ENCODE measurements at places on chromosomes 1 and 21.

DNA sequence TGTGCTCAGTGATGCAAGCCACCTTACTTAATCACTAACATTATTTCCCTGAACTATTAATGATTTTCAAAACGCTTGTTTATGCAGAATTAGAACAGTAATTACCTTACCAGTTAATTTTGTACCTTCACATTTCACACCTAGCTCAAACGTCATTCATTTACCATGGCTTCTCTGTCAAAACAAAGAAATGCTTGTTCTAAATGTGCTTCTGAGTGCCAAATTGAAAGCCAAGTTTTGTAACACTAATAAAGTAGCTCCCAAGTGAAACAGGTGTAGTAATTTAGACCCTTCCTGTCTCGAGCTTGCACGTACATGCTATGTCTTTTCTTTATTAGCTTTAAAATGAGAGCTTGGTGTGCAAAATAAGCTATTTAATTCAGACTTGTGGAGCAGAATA lies 533.7 kb upstream of the PKN2 start:
- DNase-seq = no peak

DNA sequence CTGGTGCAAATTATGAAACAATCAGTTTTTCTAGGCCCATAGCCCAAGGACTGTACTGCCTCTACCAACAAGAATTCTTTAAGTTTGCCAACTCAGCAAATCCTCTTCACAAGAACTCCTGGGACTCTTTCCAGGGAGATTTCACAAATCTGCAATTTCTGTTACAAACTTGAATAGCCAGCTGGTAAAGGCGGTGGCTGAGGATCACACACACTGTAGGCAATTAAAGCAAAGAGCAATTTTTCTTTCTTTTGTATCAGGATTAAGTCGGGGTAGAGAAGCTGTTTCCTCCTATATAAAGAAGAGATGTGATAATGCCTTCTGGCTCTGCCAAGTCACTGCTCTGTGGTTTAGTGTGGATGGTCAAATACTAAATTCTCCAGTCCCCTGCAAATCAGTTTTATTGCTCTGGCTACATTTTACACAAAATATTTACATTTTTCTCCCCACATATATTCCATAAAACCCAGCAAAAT lies 1.7 kb downstream of the ALDH9A1 start:
- no peak for DNase-seq

GRCh38 chr1:87437663-87438295 lies 109.1 kb downstream of the LMO4 start:
- no peak for DNase-seq

DNA sequence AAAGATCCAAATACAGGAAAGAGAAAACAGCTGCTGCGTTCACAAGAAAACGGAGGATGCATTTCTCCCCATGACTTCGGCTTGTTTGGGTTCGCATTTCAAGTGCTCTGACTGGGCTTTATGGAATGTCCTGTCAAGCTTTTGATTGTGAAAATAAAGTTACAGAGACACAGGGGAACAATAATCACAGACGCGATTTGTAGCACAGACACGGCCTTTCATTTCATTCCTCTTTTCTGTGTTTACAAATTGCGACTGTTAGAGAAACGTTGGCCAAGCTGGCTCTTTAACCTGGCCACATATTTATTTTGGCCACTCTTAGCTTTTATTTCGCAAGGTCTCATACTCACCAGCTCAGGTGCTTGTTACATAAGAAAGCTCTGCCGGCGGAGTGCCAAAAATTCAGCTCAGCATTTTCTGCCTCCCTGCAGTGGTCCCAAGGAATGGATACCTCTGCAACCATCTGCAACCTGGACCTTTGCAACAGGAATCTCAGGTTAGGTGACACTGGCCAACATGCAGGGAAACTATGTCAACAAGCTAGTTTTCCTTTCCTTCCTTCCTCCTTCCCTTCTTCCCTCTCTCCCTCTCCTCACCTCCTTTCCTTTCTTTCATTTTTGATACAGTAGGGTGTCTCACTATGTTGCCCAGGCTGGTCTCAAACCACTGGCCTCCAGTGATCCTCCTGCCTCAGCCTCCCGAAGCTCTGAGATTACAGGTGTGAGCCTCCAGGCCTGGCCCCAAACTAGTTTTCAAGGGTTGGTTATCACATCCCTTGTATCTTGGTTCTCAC lies 58.2 kb upstream of the SLC45A1 start:
- DNase-seq = no peak

DNA sequence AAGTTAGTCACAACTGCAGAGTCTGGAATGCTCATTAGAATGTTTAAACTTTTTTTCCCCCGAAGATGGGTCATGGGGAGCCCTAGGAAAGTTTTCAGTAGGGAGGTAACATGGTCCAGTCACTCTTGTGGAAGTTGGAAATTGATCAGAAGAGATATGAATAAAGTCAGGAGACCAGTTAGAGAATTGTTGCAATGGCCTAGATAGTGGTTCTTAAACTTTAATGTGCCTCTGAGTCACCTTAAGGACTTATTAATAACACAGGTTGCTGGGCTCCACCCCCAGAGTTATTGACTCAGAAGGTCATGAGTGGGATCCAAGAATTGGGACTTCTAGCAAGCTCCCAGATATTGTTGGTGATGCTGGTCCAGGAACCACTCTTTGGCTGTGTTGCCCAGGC lies 3.2 kb upstream of the TFAP2E start:
- DNase-seq = no peak

DNA sequence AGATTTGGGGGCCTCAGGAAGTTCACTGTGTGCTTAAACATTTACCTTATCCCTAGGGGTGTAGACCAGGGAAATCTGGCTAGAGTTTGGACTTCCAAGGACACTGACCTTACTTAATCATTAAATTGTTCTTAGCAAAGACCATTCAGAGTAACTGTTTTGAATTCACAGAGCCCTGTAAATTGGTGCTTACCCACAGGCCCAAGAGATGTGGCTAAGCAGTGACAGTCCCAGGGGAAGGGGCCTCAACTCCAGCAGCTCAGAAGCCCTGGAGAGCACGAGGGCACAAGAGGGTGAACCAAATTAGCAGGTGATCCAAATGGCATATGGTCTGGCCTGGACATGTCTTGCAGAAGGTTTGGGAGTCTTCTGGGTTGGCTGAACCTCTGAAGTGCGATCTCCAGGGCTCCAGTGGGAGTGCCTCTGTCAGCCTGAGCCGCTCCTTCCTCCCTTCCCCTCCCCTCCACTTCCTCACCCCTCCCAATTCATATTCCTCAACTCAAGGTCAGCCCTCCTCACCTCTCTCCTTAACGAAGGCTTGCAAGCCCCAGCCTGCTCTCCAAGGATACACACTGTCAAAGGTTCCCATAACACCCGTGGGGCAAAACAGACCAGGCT lies 4.3 kb downstream of the PAQR7 start:
- peak; percentile 14 for DNase-seq

DNA sequence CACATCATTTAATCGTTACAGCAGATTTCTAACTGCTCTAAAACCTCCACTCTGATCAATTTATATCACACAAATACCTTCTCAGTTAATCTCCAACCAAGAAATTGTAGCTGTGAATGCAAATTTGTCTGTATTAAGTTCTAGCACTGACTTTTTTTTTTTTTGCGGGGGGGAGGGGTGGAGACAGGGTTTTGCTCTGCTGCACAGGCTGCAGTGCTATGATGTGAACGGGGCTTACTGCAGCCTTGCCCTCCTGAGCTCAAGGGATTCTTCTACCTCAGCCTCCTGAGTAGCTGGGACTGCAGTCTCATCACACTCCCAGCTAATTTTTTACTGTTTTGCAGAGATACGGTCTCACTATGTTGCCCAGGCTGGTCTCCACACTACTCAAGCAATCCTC lies 163.6 kb downstream of the RERE start:
- DNase-seq = no peak

DNA sequence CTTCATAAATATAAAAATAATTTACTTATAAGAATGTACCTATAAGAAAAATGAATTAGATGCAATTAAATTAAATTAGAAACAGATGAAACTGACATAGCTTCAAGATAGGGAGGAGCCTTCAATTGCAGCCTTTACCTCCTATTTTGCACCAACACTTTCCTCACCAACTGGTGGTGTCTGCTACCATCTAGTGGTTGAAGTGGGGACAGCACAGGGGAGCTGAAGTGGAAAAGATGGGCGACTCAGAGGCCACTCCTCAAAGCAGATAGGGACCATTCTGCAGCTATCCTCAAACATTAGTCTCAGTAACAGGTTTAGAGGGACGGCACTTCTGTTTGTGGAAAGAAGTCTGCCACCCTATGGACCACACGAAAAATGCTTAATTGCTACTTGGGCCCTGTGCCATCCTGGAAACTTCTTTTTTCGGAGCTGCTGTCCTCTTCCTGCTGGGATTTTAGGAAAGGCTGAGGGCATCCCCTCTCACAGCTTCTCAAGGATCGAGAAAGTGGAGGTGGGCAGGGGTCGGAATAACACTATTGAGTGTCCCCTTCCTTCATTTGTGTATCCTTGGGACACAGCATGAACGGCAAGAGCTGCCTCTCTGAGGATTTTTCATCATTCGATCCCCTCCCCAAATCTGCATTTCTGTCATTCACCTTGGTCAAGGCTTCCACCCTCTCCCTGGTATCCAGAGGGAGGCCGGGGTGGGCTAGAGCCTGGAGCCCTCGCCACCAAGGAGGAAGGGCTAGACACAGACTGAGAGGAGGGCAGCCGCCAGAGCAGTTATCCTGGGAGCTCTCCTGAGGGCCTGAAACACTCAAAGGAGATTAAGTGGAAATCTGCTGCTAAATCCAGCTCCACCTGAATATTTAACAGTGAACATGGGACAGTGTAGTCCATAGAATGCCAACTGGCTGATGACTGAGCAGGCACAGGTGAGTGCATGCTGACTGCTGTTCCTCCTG lies 9.6 kb downstream of the PROK1 start:
- DNase-seq = peak; percentile 87

GRCh38 chr1:206836111-206836510 lies 29.3 kb upstream of the IL20 start:
- no peak for DNase-seq

DNA sequence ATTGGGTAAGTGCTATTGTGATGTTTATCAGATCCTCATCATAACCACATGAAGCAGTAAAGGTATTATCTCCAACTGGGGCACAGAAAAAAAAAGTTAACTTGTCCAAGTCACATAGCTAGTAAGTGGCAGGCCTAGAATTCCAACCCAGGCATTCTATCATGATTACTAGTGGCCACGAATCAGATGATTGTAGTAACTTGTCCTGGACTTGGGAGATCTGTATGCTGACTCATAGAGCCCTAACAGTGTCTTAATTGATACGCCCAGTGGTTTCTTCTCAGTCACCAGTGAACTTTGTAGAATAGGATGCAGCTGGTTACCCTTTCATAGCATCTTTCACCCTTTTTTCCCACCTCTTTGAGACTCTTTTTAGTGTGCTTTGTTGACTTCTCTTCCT lies 91.1 kb upstream of the UBE2U start:
- DNase-seq = no peak

GRCh38 chr1:98975113-98975512 lies 29.5 kb downstream of the PLPPR5 start:
- DNase-seq = no peak

DNA sequence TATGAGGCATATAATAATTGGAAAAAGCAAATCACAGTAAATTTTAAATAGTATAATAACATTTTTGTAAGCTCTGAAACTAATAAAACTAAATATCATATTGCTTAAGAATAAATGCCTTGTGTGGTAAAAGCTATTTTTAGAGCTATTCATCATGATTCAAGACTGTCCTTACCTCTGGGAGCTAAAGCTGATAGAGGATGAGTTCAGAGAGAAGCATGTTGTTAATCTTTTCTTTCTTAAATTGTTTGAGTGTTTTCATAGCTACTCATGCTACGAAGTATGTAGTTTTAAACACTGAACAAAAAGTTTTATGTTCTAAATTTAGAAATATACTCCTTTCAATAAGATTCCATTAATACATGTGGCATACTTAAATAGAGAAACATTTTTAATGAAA lies 30.5 kb downstream of the IFI16 start:
- no peak for DNase-seq

DNA sequence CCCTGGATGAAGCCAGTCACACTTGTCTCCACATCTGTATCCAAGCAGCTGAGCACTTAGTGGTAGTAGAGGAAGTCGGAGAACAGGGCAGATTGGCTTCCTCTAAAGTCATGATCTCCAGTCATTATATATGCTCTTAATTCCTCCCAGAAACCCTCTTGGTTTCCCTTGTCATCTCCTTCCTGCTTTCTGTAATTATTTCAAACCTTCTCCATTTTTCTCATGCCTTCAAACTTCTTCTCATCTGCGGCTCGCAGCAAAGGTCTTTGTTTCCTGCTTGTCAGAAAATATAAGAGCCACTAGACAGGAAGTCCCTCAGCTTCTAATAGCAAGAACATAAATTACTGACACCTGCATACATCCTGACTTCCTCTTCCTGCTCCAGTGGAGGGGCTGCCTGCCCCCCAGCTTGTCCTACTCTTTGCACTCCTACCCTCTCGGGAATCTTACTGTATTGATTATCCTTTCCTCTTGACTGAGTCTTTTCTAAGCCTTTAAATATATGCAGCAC lies 124.6 kb upstream of the NGF start:
- no peak for DNase-seq

DNA sequence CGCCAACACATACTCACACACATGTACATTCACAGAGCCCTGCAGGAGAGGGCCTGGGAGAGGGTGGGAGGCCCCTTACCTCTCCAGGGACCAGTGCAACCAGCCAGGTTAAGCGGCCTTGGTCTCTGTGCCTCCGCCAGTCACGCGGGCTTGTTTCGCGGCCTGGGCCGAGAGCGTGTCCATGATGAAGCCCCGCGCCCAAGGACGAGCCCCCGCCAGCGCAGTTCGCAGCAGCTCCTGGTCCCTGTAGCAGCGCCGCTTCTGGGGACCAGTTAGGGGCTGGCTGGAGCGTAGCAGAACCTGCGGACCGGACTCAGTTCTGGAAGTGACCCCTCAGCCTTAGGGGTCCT lies 7.3 kb upstream of the FAM167B start:
- no peak for DNase-seq

DNA sequence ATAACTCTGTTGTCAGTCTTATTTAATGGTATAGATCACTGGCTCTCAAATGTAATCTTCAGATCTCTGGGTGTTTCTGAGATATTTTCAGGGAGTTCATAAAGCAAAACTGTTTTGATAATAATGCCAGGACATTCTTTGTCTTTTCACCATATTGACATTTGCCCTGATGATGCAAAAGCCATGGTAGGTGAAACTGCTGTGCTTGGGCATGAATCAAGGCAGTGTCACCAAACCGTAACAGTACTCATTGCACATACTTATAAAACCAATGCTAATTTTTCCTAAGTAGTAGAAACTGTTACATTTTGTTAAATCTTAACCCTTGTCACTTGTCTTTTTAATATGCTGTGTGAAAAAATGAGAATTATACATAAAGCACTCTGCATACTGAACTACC lies 76.0 kb downstream of the RPS6KC1 start:
- DNase-seq = no peak

- no peak for DNase-seq
Measured at GRCh38 chr1:177597393-177597792, 372.5 kb downstream of the SEC16B start.

DNA sequence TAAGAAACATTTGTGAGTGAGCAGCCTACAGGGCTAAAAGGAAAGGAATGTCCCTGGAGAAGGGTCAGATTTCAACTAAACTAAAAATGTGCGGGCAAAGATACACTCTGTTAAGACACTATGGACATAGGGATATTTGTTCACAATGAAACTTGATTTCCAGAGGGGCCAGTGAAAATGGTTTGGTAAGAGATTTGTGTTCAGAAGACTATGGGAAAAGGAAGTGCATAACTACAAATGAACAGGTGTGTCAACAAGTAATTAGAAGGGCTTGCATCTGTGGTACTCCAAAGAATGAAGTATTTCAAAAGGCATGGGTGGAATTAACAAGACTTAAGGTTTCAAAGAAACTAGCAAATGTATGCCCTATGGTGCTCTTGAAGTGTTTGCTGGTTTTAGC lies 60.4 kb downstream of the NME7 start:
- peak; percentile 29 for DNase-seq
